Heart right ventricle (tissue), 16 donors: ENCODE measurements at places on chromosomes 6 and 20. TPM values are rescaled to one million over a fixed set of nuclear protein-coding genes. Genes with fewer than 3 reads are reported as not detected.

The BMP6 gene
- total RNA-seq = 3.2 TPM

GRCh38 chr6:36132246-36132895 lies 2.1 kb downstream of the MAPK13 start:
- no peak for DNase-seq

GRCh38 chr6:52208612-52209011 lies 22.4 kb downstream of the IL17A start:
- no peak overlapping the region for H3K27ac ChIP-seq
- DNase-seq = no peak
- H3K27me3 ChIP-seq = no peaks in the 10 kb centered on the region
- no peaks in the 10 kb centered on the region for H3K36me3 ChIP-seq

- no peaks in the 10 kb centered on the region for H3K36me3 ChIP-seq
- H3K4me1 ChIP-seq = peaks cover 80% of the 10 kb centered on the region
- no peaks in the 10 kb centered on the region for H3K27me3 ChIP-seq
- no peak overlapping the region for H3K27ac ChIP-seq
- DNase-seq = no peak
- H3K4me3 ChIP-seq = no peak overlapping the region
Observed at GRCh38 chr6:15429141-15430110, 183.6 kb downstream of the JARID2 start.

DNA sequence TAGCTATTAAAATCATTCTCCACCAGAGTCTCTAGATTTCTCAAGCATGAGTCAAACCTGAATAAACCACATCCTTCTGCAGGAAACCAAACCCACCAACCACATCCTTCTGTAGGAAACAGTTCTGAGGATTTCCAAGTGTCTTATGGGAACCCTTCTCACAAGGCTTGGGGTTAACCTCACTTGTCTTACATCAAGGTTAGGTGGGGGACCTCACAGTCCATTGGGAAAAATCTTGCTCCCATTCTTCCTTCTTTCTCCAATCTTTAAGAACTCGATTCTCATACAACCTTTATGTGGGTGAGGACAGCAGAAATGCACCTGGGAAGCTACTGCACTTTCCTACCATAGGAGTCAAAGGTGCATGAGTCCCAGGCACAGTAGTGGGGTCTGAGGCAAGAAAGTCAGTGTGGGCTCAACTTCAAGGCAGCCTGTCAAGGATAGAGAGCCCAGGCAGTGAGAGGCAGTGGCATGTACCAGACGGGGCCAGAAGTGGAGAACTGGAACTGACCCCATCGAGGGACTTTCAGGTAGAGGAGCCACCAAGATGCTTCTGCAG lies 114.5 kb downstream of the SLC22A3 start:
- H3K27me3 ChIP-seq = no peaks in the 10 kb centered on the region
- no peaks in the 10 kb centered on the region for H3K4me1 ChIP-seq
- H3K27ac ChIP-seq = no peak overlapping the region

GRCh38 chr20:39602649-39603048 lies 640.5 kb downstream of the DHX35 start:
- DNase-seq = no peak
- H3K4me1 ChIP-seq = no peaks in the 10 kb centered on the region
- H3K36me3 ChIP-seq = no peaks in the 10 kb centered on the region
- no peak overlapping the region for H3K4me3 ChIP-seq

- no peak overlapping the region for H3K4me3 ChIP-seq
- DNase-seq = no peak
- H3K4me1 ChIP-seq = peaks cover 16% of the 10 kb centered on the region
- no peak overlapping the region for H3K27ac ChIP-seq
- no peaks in the 10 kb centered on the region for H3K36me3 ChIP-seq
Observed at GRCh38 chr20:40757087-40757486, 68.1 kb upstream of the MAFB start.

GRCh38 chr6:4804095-4804494 lies 27.9 kb downstream of the CDYL start:
- no peaks in the 10 kb centered on the region for H3K36me3 ChIP-seq
- H3K4me3 ChIP-seq = no peak overlapping the region
- peaks cover 4% of the 10 kb centered on the region for H3K4me1 ChIP-seq

GRCh38 chr6:70673601-70674000 lies 5.9 kb downstream of the SMAP1 start:
- H3K4me3 ChIP-seq = no peak overlapping the region
- no peak for DNase-seq
- H3K27me3 ChIP-seq = no peaks in the 10 kb centered on the region

The BFSP1 gene
- 1.9 TPM for total RNA-seq

DNA sequence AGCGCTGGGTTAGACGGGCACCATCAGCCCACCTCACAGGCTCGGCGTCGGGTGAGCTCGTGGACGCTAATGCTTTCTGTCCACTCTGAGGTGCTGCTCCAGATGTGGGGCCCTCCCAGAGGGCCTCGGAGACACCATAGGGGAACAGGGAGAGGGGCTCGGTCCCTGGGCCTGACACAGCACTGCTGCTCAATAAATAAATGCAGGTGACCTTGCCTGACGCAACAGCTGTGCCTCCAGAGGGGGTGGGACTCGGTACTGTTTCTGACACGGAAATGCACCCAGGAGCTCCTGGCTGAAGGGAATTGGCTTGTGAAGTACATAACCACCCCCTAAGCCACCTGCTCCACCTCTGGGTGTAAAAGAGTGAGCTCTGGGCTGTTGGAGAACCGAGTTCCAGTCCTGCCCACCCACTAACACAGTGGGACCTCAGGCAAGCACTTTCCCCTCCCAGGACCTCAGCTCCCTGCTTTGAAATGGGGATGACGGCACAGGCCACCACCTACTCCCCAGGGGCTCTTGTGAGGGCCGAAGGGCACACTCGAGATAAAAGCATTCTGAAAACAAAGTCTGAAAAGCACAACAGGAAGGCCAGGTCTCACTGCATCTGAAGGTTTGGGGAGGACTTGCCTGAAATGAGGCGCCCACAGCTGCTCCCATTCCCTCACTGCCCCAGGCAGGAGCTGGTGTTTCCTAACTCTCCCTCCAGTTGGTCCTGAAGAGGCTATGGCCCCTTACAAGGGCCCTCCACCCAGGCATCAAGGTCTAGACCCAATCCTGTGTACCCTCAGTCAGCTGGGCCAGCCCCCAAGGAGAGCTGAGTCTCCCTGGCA lies 6.7 kb downstream of the KCNK15 start:
- no peak overlapping the region for H3K27ac ChIP-seq
- no peak for DNase-seq
- H3K36me3 ChIP-seq = no peaks in the 10 kb centered on the region

GRCh38 chr20:1900321-1900801 lies 5.2 kb downstream of the SIRPA start:
- peaks cover 4% of the 10 kb centered on the region for H3K4me1 ChIP-seq
- peak; percentile 23 for DNase-seq
- no peak overlapping the region for H3K4me3 ChIP-seq

DNA sequence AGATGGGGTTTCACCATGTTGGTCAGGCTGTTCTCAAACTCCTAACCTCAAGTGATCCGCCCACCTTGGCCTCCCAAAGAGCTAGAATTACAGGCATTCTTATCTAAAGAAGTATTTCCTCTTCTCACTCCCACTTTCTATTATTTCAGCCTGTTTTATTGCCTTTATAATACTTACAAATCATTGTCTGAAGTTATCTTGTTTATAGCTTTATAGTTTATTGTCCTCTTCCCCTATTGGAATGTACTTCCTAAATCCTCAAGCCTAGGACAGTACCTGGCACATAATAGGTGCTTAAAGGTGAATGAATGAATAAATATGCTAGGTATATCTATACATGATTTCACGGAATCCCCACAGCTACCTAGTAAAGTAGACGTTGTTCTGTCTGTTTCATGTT lies 37.8 kb upstream of the RNF182 start:
- H3K36me3 ChIP-seq = no peaks in the 10 kb centered on the region
- DNase-seq = no peak

The CEP85L gene
- total RNA-seq = 7.8 TPM

The RTN4IP1 gene
- total RNA-seq = 15.7 TPM

DNA sequence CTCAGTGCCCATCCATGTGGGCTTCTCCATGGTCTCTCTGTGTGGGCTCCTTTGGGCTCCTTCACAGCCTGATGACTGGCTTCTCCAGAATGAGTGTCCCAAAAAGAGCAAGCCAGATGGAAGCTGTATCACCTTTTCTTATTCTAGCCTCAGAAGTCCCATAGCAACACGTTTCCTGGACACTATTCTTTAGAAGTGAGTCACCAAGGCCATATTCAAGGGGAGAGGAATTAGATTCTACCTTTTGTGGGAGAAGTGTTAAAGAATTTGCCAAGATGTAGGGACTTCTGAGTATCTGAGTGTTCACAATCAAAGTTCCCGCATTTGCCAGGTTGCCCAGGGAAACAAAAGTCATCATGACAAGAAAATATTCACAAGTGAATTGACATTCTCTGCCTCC lies 20.7 kb upstream of the TBC1D22B start:
- H3K27ac ChIP-seq = no peak overlapping the region
- DNase-seq = no peak
- no peaks in the 10 kb centered on the region for H3K27me3 ChIP-seq
- H3K36me3 ChIP-seq = no peaks in the 10 kb centered on the region
- peaks cover 12% of the 10 kb centered on the region for H3K4me1 ChIP-seq
